ENCODE measurements at places on chromosomes 13 and 19.

GRCh38 chr13:50410921-50411746 lies 395.9 kb downstream of the KCNRG start:
- peak; percentile 31 for DNase-seq

DNA sequence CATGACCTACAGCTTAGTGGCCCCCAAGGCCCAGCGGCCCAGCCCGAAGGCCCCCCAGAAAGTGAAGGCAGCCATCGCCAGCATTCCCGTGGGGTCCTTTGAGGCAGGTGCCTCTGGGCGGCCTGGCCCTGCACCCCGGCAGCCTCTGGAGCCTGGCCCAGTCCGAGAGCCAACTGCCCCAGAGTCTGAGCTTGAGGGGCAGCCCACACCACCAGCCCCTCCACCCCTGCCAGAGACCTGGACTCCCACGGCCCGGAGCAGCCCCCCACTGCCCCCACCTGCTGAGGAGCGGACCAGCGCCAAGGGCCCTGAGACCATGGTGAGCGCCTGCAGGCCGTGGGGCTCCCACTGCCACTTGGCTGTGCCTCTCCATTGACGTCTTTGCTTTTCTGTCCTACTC lies 9.0 kb upstream of the PRR19 start:
- no peak for DNase-seq

DNA sequence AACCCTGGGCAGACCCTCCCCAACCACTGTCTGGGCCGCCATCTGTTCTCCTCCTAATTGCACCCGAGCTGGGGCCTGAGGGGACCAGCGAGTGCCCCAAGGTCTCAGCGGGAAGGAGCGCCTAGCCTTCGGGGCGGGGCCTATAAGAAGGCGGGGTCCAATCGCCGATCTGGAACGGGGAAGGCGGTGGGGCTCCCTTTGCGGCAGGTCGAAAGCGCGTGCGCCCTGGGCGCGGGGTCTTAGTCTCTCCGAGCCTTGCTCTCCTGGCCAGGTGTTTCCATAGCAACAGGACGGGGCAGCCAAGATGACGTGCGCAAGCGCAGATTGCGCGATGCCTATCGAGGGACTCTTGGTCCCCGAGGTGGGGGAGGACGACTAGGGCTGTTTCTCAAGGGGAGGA lies 2.8 kb downstream of the MAST1 start:
- DNase-seq: no peak

- DNase-seq: no peak
Measured at GRCh38 chr19:28694812-28695211, 518.1 kb downstream of the UQCRFS1 start.

GRCh38 chr13:86878781-86879180 lies 792.4 kb upstream of the SLITRK5 start:
- DNase-seq: no peak

DNA sequence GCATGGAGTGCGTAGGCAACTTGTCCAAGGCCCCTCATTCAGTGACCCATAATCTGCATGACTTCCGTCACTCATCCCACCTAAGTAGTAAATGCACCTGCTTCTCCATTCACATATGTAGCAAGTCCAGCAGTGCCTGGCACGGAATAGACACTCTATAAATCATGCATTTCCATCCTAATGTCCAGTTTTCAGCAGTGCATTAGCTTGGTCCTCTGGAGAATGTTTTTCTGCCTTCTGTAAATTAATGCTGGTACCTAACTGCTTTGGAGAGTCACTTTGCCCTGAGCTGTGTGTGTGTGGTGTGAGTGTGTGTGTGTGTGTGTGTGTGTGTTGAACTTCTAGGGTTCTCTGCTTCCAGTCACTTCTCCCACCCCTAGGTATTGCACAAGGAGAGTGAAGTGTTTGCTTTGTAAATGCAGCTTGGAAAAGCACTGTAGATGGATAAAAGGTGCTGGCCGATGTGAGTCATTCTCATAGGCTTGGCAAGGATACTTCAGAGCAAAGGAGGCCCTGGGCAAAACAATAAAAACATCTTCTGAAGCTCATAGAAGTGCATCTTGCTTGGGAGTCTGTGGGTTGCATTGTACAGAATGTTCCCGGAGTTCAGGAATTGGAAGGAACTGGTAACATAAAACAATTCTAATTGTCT lies 181.8 kb downstream of the KATNAL1 start:
- no peak for DNase-seq

DNA sequence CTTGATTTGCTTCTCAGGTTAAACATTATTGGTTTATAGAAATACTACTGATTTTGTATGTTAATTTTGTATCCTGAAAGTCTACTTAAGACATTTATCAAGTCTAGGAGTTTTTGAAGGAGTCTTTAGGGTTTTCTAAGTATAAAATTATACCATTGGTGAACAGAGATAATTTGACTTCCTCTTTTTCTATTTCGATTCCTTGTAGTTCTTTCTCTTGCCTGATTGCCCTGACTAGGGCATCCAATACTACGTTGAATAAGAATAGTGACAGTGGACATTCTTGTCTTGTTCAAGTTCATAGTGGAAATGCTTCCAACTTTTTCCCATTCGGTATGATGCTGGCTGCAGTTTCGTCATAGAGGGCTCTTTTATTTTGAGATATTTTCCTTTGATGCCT lies 807.5 kb upstream of the SLC10A2 start:
- DNase-seq: no peak

- peak; percentile 92 for DNase-seq
Measured at GRCh38 chr19:3986260-3987041, 1.2 kb upstream of the EEF2 start.

DNA sequence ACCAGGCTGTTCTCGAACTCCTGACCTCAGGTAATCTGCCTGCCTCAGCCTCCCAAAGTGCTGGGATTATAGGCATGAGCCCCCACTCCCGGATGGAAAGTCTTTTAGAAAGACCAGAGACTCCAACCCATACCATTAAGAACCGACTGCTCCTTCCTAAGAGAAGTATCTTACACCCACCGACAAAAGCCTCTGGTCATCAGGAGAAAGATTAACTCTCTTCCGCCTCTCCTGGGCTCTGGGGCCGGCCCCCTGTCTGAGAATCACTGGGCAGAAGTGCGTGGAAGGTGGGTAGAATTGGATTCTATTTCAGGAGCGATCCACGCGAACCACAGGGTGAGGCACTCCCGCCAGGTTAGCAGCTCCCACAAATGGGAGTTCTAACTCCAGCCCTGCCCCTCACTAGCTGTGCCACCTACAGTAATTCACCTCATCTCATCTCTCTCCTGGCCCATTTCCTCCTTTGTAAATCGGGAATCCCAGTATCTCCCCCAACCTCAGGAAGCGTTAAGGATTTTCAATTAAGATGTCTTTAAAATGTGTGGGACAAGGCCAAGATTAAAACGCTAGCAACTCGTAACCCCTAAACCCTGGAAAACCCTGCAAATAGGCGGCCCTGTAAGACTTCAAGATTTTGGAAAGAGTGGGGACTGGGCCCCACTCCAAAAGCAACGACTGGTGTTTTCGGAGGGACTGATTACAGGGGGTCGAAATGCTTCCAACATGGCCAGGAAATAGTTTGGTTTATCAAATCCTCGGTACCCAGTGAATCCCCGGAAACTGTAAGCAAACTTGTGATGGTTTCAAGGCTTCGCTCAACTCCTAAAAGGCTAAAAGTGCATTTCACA lies 1.3 kb downstream of the HNRNPL start:
- DNase-seq: peak; percentile 6

DNA sequence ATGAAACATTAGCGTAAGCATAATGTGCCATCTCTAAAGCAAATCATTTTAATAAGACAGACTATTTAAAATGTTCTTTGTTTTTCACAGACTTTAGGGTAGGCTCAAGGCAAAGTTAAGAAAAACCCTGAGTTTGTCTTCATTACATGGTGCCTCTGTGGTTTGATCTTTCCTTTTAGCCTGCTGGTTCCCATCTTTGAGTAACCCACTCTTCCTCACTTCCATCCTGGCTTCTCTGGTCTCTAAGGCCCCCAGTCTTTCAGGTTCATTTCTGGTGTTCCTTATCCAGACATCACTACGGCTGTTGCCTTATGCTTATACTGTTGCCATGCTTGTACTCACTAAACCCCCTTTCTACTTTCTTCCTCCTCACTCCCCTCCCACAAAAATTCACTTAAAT lies 38.4 kb downstream of the DACH1 start:
- DNase-seq: no peak

- peak; percentile 33 for DNase-seq
Measured at GRCh38 chr19:33819880-33820781, 23.5 kb downstream of the KCTD15 start.

GRCh38 chr19:32748497-32748896 lies 28.9 kb downstream of the TDRD12 start:
- DNase-seq: peak; percentile 4

DNA sequence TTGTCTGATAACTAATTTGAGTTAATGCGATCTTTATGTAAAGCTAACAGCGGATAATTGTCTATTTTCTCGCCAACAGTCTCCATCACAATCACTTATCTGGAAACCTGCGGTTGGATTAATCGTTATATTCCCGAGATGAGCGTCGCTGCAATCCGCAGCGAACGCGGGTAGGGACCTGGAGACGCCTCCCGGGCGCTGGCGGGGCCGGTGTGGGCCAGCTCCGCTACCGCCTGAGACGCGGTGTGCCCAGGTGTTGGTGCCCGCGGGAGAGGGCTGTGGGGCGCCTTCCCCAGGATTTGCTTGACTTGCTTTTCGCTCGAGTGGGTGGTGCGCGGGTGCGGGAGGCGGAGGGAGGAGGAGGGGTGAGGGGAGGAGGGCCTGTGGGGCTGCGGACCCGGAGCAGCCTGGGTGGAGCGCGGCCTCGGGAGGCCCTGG lies 38.3 kb downstream of the SOX1 start:
- DNase-seq: no peak

GRCh38 chr19:29587518-29587986 lies 18.5 kb upstream of the POP4 start:
- no peak for DNase-seq

GRCh38 chr19:14405380-14405757 lies 13.8 kb downstream of the DDX39A start:
- DNase-seq: no peak

DNA sequence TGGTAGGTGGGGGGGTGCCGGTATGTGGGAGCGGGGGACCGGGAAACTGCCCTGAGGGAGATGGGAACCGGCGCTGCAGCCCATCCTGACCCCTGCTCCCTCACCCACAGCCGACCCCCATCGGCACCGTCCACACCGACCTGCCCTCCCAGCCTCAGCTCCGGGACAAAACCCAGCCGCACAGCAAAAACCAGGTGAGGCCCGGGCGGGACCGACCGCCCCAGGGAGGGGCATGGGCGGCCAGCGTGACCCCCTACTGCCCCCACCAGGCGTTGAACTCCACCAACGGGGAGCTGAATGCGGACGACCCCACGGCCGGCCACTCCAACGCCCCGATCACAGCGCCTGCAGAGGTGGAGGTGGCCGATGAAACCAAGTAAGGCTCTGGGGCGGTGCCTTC lies 35.9 kb downstream of the BTBD2 start:
- DNase-seq: no peak

GRCh38 chr13:32537580-32538142 lies 934 bp downstream of the N4BP2L2 start:
- DNase-seq: peak; percentile 44

All from A673 (cell line).